ENCODE measurements at places on chromosomes 3 and 15.
A peak's percentile ranks its signal among the peaks of the same experiment; 100 is the strongest.

- no peak for DNase-seq
These were observed 50.0 kb downstream of the PLS1 start for GRCh38 chr3:142646020-142646785.

DNA sequence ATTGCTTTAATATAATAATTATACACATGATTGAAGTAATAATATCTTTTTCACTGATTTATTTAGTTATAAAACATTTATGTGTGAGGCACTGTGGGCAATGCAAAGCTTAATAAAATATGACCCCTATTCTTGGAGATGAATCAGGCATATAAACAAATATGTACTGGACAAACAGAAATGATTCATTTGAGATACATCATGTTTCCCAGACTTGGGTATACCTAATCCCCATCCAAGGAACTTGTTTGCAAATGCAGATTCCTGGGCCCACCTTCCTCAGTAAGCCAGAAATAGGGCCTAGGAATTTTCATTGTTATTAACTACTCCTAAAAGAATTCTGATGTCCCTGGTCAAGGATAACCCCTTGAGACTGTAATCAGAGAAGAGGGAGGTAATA lies 184.2 kb downstream of the CHL1 start:
- no peak for DNase-seq

GRCh38 chr15:56537881-56538280 lies 72.9 kb upstream of the MNS1 start:
- DNase-seq = peak; percentile 27

- DNase-seq = no peak
These were observed 371.1 kb downstream of the CHL1 start for GRCh38 chr3:567488-568185.

- DNase-seq = no peak
These were observed 114.3 kb downstream of the NAALADL2 start for GRCh38 chr3:174973465-174973864.

DNA sequence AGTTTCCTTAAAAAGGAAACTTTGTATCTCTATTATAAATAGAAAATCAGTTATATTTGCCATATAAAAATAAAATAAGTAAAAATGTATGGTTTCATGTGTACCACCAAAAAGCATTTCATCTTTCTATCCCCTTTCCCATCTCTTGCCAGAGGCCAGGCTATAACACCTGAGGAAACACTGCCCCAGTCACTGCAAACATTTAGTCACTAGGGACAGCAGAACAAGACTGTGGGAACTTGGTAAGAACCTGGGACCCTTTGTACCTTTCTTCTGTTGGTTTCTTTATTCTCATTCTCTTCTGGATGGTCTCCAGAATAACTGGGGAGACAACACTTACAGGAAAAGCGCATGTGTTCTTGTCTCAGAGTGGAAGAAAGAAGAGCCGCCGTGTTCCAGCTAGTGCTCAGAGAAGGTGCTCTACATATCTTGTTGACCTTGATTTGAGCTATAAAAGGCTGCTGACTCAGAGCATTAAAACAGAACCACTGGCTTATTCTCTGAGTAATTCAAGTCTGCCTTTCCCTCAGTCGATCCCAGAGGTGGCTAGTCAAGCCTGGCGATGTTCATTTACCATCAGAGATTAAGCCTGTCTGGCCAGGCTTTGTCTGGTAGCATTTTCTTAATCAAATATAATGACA lies 361.6 kb downstream of the RBMS3 start:
- DNase-seq = no peak

DNA sequence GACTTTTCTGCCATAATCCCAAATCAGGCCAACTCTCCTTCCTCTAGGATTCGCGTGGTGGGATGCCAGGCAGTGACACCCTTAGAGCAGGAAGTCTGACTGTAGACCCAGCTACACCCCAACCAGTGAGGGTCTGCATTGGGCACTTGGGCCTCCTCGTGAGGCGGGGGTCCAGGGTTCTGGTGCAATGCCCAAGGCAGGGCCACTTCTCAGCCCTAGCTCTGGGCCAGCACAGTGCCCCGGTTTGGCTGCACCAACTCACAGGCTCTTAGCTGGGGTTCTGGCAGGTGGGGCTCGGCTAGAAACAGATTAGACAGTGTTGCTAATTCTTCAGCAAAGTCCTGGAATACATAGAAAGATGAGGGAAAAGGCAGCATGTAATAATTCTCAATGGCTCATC lies 12.7 kb downstream of the CDAN1 start:
- no peak for DNase-seq

DNA sequence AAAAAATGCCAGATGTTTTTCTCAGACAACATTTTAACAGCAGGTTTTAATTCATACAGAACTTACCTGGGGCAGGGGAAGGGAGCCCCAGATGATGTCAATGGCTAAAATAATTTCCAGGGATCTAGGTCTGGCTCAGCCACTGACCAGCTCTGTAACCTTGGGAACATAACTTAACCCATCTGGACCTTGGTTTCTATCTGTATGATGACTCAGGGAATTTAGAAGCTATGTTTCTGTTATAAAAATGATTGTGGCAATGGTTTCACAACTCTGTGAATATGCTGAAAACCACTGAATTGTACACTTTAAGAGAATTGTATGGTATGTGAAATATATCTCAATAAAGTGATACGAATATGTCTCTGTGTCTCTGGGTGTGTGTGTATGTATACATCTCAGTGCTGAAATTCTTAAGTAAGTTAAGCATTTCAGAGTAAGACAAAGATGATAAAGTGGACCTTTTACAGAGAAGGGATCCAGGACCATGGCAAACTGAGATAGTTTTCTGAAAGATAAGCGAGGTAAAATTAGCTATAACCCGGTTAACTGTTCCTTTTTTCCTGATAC lies 2.9 kb downstream of the SH3GL3 start:
- no peak for DNase-seq

DNA sequence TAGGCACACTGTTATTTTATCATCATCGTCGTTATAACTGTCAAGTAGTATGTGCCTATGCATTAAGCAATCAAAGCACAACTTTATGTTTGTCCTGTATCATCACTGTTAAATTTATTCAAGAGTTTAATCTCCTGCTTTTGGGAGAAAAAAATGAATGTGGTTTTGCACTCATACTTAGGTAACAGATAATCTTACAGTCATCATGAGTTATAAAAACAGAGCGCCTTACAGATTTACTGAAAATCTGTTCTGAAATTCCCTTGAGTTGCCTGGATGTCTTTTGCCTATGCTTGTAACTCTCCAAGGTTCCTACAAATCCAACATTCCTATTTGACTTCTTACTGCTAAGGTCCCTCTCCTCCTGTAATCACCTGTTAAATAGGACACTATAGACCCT lies 307.3 kb downstream of the ZIC4 start:
- no peak for DNase-seq

DNA sequence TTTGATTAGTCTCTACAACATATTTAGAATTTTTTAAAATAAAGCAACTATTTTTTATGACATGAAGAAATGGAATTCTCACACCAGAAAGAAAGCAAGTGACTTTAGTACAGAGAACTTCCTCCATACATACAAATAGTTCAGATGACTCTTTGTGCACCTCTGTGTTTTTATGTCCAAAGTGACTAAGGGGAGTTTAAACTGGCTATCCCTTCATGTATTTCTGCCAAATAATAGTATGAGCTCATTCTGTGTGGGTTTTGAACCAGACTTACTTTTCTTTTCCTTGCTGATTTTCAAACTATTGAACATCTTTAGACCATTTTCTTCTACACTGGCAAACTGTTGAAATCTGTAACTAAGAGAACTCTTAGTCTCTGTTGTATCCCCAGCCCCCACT lies 196.3 kb downstream of the EPHA3 start:
- DNase-seq = no peak

- DNase-seq = no peak
These were observed 37.1 kb downstream of the SLCO3A1 start for GRCh38 chr15:91890614-91891013.

GRCh38 chr3:153370680-153371079 lies 208.7 kb downstream of the RAP2B start:
- DNase-seq = no peak

DNA sequence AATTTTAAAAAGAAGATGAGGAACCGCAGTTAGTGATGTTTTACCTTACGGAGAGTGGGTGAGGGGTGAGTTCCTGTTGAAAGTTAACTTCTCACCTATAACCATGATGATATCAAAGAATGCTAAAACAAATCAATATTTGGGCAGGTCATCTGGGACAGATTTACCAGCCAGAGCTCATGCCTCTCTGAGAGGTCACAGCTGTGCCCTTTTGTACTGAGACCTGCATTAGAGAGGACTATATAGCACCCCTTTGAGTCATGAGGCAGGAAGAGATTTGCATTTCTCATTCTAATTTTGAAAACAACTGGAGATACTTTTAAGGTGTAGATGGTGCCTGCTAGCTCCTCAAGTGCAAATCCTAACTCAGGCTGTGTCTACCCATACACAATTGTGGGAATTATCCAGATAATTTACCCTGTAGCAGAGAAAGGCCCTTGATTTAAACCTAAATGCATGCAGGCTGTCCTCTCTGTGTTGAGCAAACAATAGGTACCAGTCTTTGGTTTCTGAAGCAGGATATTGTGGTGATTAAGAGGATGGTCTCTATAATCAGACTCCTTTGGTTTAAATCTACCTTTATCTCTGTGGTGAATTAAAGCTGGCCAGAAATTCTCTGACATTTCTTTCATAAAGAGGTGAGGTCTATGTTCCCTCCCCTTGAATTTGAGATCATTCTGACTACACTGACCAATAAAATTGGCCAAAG lies 5.8 kb upstream of the TM4SF4 start:
- no peak for DNase-seq

- no peak for DNase-seq
These were observed 540.1 kb downstream of the UNC13C start for GRCh38 chr15:54518156-54518882.

GRCh38 chr3:133835418-133835743 lies 29.8 kb downstream of the SRPRB start:
- no peak for DNase-seq

DNA sequence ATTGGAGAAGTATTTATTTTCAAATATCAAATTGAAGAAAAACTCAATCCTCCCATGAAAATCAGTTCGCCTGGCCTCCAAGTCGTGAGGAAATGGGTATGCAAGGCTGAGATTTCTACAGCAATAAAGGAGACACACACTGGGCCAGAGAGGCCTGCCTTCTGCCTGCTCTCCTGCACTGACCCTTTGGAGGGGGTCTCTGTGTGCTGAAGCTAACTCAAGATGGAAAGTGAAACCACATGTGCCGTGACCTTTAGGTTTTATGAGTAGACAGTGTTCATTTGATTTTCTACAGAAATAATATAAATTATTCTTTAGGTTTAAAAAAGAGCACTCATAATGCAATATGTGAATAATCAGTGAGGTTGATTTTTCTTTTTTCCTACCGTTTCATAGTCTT lies 11.9 kb upstream of the SLC22A13 start:
- DNase-seq = no peak

- DNase-seq = no peak
These were observed 28.2 kb downstream of the LOXL1 start for GRCh38 chr15:73954188-73955145.

- no peak for DNase-seq
These were observed 23.8 kb downstream of the LRRC28 start for GRCh38 chr15:99275061-99275460.
